Spleen (tissue), 13 donors: ENCODE measurements at places on chromosomes 3 and 15. TPM values are rescaled to one million over a fixed set of nuclear protein-coding genes. Genes with fewer than 3 reads are reported as not detected.

Gene CLCN2
- 4.5 TPM for total RNA-seq

Gene CIB2
- total RNA-seq, result 3.0 TPM

Gene COL6A6
- total RNA-seq, result 6.5 TPM

Gene TNNC1
- total RNA-seq, result 2.0 TPM

Gene NMB
- total RNA-seq, result 2.4 TPM

Gene DLL4
- 17.0 TPM for total RNA-seq

Gene STRA6
- 1.8 TPM for total RNA-seq

Gene SERINC4
- total RNA-seq, result not detected

Gene OIP5
- total RNA-seq, result 2.8 TPM

DNA sequence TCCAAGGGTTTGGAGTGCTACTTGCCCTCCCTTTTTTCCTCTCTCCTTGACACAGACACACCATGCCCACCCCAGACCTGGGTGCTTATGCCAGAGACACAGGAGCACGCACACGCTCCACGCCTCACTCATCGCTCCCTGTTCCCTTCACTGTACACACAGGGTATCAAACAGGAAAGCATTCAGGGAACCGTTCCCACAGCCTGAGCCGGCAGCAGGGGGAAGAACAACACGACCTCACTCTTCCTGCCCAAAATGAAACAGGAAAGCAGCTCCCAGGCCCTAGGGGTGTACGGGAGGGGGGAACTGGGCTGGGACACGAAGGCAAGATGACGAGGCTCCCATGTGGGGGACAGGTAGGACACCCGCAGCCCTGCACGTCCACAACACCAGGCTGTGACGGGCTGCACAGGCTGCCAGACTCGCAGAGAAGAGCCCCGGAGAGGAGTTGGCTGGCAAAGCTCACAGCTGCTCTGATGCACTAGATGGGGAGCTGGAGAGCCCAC, 11.2 kb downstream of the DLL4 start:
- peaks cover 31% of the 10 kb centered on the region for H3K4me1 ChIP-seq
- H3K36me3 ChIP-seq, result no peaks in the 10 kb centered on the region
- DNase-seq, result peak; percentile 82
- H3K27me3 ChIP-seq, result no peaks in the 10 kb centered on the region

DNA sequence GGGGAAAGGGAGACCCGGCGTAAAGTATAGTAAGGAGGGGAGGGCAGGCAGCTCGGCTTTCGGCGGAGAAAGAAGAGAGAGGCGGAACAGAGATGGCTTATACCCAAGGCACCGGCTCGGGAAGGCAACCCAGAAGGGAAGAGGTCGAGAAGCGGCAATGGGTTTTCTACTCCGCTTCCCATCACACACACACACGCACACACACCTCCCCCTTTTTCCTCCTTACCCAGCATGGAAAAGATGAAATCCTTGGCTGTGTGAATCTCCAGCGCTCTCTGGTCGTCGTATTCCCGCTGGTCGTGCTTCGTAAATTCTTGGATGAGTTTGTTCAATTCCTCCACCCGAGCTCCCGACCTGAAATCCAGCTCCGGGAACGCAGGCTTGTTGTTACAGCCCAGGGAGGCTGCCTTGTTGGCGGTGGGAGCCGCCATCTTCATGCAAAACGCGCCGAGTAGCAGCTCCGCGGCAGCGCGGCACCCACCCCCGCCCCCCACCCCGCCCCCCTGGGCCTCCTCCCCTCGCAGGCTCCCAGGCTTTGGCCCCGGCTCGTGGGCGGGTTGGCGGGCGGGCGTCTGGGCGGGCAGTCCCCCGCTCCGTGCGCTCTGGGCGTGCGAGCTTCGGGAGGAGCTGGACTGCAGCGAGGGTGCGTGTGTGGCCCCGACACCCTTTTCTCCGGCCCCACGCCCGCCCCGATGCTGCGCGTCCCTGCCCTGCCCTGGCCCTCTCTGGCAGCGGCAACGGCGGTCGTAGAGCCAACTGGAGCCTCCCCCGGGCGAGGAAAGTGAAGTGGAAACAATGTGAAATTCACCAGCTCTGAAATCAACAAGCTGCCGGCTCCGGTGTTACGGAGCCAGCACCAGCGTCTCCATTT, at the start of gene MB21D2:
Gene MB21D2, minus strand, starts transcription at position 453 of the 871 bp plus-strand sequence. Its CDS starts 16 bp downstream, at position 437.
- peaks cover 10% of the 10 kb centered on the region for H3K4me1 ChIP-seq
- peaks cover 8% of the 10 kb centered on the region for H3K27me3 ChIP-seq
- peak within 1 kb of the TSS; percentile 85 for H3K27ac ChIP-seq
- H3K4me3 ChIP-seq, result peak within 1 kb of the TSS; percentile 58
- H3K36me3 ChIP-seq, result no peaks in the 10 kb centered on the region

GRCh38 chr15:88538972-88539371, 7.5 kb downstream of the DET1 start:
- H3K36me3 ChIP-seq, result peaks cover 6% of the 10 kb centered on the region
- no peak overlapping the region for H3K27ac ChIP-seq
- no peak for DNase-seq

GRCh38 chr3:140545756-140546155, 132.1 kb upstream of the TRIM42 start:
- H3K27ac ChIP-seq, result no peak overlapping the region
- no peaks in the 10 kb centered on the region for H3K4me1 ChIP-seq
- DNase-seq, result no peak

- H3K27me3 ChIP-seq, result no peaks in the 10 kb centered on the region
- DNase-seq, result no peak
- peak overlapping the region; percentile 65 for H3K4me3 ChIP-seq
- peaks cover 6% of the 10 kb centered on the region for H3K36me3 ChIP-seq
These were observed 2.3 kb downstream of the SETD5 start for GRCh38 chr3:9399746-9400145.

- no peaks in the 10 kb centered on the region for H3K4me1 ChIP-seq
- H3K27ac ChIP-seq, result no peak overlapping the region
- H3K27me3 ChIP-seq, result no peaks in the 10 kb centered on the region
- no peak for DNase-seq
- no peak overlapping the region for H3K4me3 ChIP-seq
- H3K36me3 ChIP-seq, result no peaks in the 10 kb centered on the region
These were observed 18.1 kb downstream of the IL17RD start for GRCh38 chr3:57147071-57147470.

DNA sequence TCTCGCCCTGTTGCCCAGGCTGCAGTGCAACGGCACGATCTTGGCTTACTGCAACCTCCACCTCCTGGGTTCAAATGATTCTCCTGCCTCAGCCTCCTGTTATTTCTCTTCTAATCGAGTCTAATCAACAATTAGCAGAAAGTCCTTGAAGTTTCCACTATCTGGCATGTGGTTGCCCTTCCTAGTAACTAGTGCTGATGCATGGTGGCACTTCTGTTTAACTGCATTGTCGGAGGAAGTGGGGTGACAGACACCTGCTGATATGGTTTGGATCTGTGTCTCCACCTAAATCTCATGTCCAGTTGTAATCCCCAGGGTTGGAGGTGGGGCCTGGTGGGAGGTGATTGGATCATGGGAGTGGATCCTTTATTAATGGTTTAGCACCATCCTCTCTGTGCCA, 9.2 kb downstream of the CRTAP start:
- H3K4me3 ChIP-seq, result no peak overlapping the region
- no peak overlapping the region for H3K27ac ChIP-seq
- no peaks in the 10 kb centered on the region for H3K4me1 ChIP-seq
- peaks cover 63% of the 10 kb centered on the region for H3K36me3 ChIP-seq
- H3K27me3 ChIP-seq, result no peaks in the 10 kb centered on the region

GRCh38 chr3:143825513-143825912, 22.8 kb downstream of the SLC9A9 start:
- no peak for DNase-seq
- no peaks in the 10 kb centered on the region for H3K27me3 ChIP-seq
- no peak overlapping the region for H3K4me3 ChIP-seq
- H3K27ac ChIP-seq, result peak overlapping the region; percentile 77
- no peaks in the 10 kb centered on the region for H3K36me3 ChIP-seq

- H3K4me3 ChIP-seq, result peak overlapping the region; percentile 24
- no peak for DNase-seq
- no peaks in the 10 kb centered on the region for H3K36me3 ChIP-seq
- H3K27me3 ChIP-seq, result no peaks in the 10 kb centered on the region
- H3K4me1 ChIP-seq, result peaks cover 96% of the 10 kb centered on the region
- H3K27ac ChIP-seq, result peak overlapping the region; percentile 91
These were observed 70.8 kb upstream of the MBNL1 start for GRCh38 chr3:152197937-152198336.

DNA sequence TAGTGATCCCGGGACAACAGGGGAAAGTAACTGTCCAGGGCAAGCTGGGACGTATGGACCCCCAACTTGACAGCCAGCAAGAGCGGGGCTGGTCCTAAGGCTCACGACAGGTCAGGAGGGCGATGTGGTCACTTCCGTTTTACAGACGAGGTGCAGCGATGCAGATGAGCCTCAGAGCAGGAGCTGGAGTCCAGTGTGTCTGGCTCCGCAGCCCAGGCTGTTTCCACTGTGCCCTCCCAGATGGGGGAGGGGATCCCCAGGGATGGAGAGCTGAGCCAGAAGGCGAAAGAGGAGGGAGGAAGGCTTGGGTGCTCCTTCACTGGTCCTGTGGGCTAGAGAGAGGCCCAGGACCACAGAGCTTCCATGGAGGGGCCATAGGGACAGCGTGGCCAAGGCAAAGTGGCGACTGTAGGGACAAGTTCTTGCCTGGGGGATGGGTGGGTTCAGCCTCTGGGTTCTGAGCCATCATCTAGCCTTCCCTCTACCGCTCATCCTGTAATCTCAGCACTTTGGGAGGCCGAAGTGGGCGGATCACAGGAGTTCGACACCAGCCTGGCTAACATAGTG, 5.7 kb downstream of the SNX33 start:
- H3K27ac ChIP-seq, result no peak overlapping the region
- H3K36me3 ChIP-seq, result peaks cover 7% of the 10 kb centered on the region
- no peaks in the 10 kb centered on the region for H3K27me3 ChIP-seq
- peaks cover 53% of the 10 kb centered on the region for H3K4me1 ChIP-seq
- no peak for DNase-seq

DNA sequence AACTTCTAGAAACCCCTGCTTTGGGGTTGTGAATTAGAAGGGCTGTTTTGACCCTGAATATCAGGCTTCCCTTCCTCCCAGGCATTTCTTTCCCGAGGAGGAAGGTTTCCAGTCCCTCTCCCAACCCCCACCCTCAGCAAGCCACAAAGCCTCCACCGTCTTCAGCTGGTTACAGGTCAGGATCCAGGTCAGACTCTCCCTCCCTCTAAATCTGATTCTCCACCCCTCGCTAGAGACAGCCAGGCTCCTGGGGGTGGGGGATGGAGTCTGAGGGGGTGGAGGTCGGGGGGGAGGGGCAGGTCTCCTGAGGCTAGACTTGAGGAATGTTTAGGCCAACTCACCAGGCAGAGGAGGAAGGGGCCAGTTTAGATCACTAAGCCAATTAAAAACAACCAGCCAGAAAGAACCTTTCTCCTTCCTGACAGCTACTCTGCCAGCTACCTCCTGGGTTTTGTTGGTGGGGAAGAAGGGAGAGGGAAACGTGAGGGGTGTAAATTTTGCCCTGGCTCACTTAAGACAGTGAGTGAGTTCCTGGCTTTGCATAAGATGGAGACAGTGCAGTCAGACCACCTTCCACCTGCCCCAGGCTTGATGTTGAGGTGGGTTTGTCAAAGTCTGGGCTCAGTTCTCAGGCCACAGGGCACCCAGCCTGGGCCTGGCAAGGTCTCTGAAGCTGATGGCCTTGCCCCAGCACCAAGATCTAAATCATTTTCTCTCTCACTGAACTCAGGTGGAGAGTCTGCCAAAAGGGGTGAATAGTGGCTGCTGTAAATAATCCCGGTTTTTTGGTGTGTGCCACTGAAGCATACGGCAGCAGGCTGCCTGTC, 19.5 kb downstream of the BMF start:
- DNase-seq, result peak; percentile 55
- H3K27me3 ChIP-seq, result no peaks in the 10 kb centered on the region

GRCh38 chr3:47440131-47440530, 35.6 kb downstream of the SCAP start:
- no peak overlapping the region for H3K27ac ChIP-seq
- H3K4me1 ChIP-seq, result peaks cover 3% of the 10 kb centered on the region
- DNase-seq, result no peak

DNA sequence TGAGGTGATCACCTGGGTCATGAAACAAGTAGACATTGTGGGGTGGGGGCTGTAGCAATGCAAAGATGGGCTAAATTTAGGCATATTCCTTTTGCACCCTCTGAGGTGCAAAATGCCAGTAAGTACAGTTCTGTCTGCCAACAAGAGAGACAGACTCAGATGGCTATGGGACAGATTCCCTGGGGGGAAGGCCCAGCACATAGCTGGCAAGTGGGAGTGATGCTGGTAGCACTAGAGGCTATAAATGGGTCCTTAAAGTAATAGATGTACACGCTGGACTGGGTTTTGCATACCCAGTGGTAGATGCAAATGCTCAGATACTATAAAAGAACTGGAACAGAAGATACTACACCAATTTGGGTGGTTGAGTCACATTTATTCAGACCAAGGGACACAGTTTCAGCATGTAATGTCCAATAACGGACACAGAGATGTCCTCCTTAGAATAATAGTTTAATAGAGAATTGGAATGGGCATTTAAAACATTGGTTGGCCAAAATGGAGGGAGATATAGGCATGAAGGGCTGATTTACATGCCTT, 67.4 kb upstream of the RNU6-1 start:
- no peaks in the 10 kb centered on the region for H3K27me3 ChIP-seq
- H3K4me1 ChIP-seq, result no peaks in the 10 kb centered on the region
- DNase-seq, result no peak

DNA sequence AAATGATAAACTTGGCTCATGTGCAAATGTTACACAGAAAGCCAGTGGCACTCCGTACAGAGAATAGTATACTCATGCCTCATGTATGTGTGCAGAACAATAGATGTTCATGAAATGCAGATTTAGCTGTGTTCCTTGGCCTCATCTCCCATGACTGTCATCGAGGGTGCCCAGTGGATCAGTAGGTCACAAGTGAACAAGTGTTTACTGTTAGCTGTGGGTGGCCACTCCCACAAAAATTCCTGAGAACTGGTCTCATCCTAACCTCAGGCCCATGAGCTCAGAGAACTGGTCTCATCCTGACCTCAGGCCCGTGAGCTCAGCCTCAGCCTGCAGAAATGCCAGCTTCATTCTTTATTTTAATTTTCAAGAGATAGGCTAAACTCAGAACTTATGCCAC, 124.1 kb downstream of the GADL1 start:
- no peak overlapping the region for H3K4me3 ChIP-seq
- H3K36me3 ChIP-seq, result no peaks in the 10 kb centered on the region
- H3K27ac ChIP-seq, result no peak overlapping the region

GRCh38 chr3:30227571-30228301, 378.7 kb upstream of the TGFBR2 start:
- peaks cover 4% of the 10 kb centered on the region for H3K4me1 ChIP-seq
- H3K27ac ChIP-seq, result peak overlapping the region; percentile 9
- H3K4me3 ChIP-seq, result no peak overlapping the region

GRCh38 chr3:151903501-151903991, 30.1 kb downstream of the SUCNR1 start:
- no peak overlapping the region for H3K4me3 ChIP-seq
- no peak overlapping the region for H3K27ac ChIP-seq
- peaks cover 31% of the 10 kb centered on the region for H3K4me1 ChIP-seq
- no peaks in the 10 kb centered on the region for H3K36me3 ChIP-seq

DNA sequence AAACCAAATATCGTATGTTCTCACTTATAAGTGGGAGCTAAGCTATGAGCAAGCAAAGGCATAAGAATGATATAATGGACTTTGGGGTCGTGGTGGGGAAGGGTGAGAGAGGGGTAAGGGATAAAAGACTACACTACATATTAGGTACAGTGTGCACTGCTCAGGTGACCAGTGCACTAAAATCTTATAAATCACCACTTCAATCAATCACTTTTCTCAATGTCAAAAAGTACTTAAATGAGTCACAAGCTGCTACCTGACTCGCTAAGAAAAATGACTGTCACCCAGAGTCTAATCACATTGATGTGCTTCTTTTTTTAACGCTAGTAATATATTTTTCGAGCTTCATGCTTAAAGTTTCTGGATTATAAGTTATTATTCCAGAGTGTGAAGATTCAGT, 95.5 kb downstream of the CBLB start:
- peaks cover 32% of the 10 kb centered on the region for H3K4me1 ChIP-seq
- H3K36me3 ChIP-seq, result no peaks in the 10 kb centered on the region
- no peak overlapping the region for H3K27ac ChIP-seq
- no peak for DNase-seq

- no peak overlapping the region for H3K27ac ChIP-seq
- no peak for DNase-seq
- no peaks in the 10 kb centered on the region for H3K36me3 ChIP-seq
These were observed 435.4 kb downstream of the MFSD1 start for GRCh38 chr3:159237226-159237625.
